Central memory CD8-positive, alpha-beta T cell (primary cell): ENCODE measurements at places on chromosomes 5 and 9.

- peaks cover 55% of the 10 kb centered on the region for H3K27me3 ChIP-seq
- no peak overlapping the region for H3K27ac ChIP-seq
- H3K4me1 ChIP-seq = peaks cover 5% of the 10 kb centered on the region
- no peak overlapping the region for H3K4me3 ChIP-seq
Observed at GRCh38 chr9:71446106-71446472, 322.2 kb downstream of the CEMIP2 start.

DNA sequence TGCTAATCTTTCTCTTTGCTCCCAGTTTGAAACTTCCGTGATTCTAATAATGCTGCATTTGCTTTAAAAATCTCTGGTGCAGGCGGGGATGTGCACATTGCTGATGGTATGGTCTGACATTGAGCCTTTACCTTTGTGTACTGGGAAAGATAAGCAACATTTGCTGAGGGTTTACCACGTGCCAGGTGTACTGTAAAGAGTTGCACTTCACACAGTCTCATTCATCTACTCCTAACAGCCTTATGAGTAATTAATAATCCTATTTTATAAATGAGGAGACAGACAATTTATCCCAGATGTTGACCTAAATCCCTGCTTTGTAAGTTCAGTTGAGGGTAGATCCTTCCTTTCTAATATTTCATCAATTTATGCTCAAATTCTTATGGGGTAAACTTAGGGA is 726 bp upstream of the ADGRV1 start:
- peaks cover 8% of the 10 kb centered on the region for H3K4me1 ChIP-seq
- DNase-seq = no peak
- peaks cover 92% of the 10 kb centered on the region for H3K27me3 ChIP-seq
- peak overlapping the region; percentile 37 for H3K4me3 ChIP-seq
- no peaks in the 10 kb centered on the region for H3K36me3 ChIP-seq
- H3K27ac ChIP-seq = no peak overlapping the region

DNA sequence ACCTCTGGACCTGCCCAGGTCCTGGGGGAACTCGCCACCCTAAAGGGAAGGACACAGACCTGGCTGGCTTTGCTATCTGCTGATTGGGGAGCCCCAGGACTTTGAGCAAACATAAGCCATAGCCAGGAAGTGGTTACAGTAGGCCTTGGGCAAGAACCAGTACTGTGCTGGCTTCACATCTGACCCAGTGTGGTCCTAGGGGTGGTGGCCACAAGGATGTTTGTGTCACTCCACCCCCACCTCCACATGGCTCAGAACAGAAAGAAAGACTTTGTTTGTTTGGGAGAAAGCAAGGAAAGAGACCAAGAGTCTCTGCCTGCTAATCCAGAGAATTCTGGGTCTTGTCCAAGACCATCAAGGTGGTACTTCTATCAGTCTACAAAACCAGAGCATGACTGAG is 334.2 kb downstream of the SPOCK1 start:
- no peak overlapping the region for H3K4me3 ChIP-seq
- H3K36me3 ChIP-seq = no peaks in the 10 kb centered on the region
- no peak overlapping the region for H3K27ac ChIP-seq
- DNase-seq = no peak
- H3K4me1 ChIP-seq = no peaks in the 10 kb centered on the region

DNA sequence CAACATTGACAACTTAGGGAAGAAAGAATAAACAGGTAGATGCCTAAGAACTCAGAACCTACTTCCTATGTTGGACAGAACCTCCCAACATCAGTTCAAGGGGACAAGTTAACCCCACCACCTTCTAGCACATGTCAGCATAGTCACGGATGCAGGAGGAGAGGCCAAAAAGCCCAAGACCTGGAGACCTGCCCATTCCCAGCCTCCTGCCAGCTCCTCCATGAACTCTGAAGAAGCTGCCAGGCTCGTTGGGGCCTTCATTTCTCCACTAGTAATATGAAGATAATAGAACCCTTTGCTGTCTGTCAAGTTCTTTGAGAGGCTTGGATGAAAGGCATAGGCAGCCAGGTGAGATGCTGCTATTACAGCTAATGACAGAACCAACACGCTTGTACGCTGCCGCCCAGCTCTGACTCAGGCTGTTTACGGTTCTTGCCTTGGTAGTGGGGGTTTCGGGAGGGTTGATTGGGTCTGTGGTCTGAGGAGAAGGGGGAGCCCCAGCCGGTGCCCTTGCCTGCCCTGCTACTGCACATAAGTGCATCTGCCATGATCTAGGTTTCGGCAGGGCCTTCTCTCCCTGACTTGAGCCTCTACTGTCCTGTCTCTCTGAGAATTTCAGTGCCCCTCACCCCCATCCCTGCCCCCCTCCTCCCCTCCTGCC is 82.2 kb downstream of the NRG2 start:
- no peak for DNase-seq
- H3K27me3 ChIP-seq = no peaks in the 10 kb centered on the region
- H3K27ac ChIP-seq = no peak overlapping the region
- no peaks in the 10 kb centered on the region for H3K36me3 ChIP-seq
- no peak overlapping the region for H3K4me3 ChIP-seq

GRCh38 chr9:3578786-3579185 is 53.0 kb upstream of the RFX3 start:
- no peaks in the 10 kb centered on the region for H3K4me1 ChIP-seq
- H3K4me3 ChIP-seq = no peak overlapping the region
- no peaks in the 10 kb centered on the region for H3K36me3 ChIP-seq
- DNase-seq = no peak
- no peak overlapping the region for H3K27ac ChIP-seq
- H3K27me3 ChIP-seq = no peaks in the 10 kb centered on the region

DNA sequence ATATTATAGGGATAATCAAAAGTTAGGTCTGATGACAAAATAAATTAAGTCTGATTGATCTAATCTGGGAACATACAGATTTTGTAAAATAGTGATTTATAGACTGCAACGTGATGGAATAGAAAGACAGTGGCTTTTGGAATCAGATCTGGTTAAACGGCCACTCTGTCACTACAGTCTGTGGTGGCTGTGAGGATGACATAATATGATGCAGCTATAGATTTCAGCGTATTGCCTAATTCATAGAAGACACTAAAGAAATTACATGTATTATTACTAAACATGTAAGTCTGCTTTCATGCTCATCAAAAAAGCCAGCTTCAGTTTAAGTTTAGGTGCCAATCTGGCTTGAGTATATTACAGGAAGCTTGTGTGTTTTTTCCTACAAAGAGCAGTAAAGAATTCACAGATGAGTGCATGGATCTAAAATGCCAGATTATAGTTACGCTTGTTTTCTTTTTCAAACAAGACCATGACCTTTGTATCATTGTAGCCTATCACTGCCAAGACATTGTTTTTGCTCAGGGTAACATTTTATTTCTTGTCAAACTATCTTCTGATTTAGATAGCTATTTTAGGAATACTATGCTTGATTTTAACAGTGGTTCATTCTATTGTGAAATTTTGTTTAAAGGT is 25.7 kb downstream of the CPEB4 start:
- peak overlapping the region; percentile 81 for H3K27ac ChIP-seq
- H3K4me1 ChIP-seq = peaks cover 6% of the 10 kb centered on the region
- DNase-seq = no peak
- no peaks in the 10 kb centered on the region for H3K27me3 ChIP-seq
- H3K36me3 ChIP-seq = peaks cover 20% of the 10 kb centered on the region
- no peak overlapping the region for H3K4me3 ChIP-seq

DNA sequence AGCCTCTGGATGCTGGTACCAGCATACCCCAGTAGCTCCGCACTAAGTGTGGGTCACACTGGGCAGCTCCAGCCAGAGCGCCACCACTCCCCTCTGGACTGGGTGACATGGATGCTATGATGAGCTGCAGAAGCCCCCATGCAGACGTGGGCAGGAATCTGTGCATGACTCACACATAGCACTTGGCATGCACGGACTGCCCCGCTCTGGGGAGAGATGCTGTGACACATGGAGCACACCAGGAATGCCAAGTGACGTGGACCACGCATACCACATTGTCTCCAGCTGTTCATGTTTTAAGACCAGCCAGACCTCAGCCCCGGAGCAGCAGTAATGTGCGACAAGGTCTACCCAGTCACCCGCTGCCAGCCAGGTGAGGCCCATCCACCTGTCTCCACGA is 64.1 kb downstream of the SEMA4D start:
- H3K4me1 ChIP-seq = peaks cover 75% of the 10 kb centered on the region
- no peak for DNase-seq
- H3K4me3 ChIP-seq = no peak overlapping the region
- no peaks in the 10 kb centered on the region for H3K27me3 ChIP-seq
- peaks cover 33% of the 10 kb centered on the region for H3K36me3 ChIP-seq

- H3K27me3 ChIP-seq = peaks cover 76% of the 10 kb centered on the region
- DNase-seq = no peak
- no peaks in the 10 kb centered on the region for H3K36me3 ChIP-seq
- H3K27ac ChIP-seq = no peak overlapping the region
Observed at GRCh38 chr9:95366731-95367325, 49.3 kb upstream of the FANCC start.

GRCh38 chr5:103397739-103398581 is 139.4 kb downstream of the MACIR start:
- H3K27me3 ChIP-seq = peaks cover 15% of the 10 kb centered on the region
- H3K36me3 ChIP-seq = no peaks in the 10 kb centered on the region
- no peak overlapping the region for H3K4me3 ChIP-seq

DNA sequence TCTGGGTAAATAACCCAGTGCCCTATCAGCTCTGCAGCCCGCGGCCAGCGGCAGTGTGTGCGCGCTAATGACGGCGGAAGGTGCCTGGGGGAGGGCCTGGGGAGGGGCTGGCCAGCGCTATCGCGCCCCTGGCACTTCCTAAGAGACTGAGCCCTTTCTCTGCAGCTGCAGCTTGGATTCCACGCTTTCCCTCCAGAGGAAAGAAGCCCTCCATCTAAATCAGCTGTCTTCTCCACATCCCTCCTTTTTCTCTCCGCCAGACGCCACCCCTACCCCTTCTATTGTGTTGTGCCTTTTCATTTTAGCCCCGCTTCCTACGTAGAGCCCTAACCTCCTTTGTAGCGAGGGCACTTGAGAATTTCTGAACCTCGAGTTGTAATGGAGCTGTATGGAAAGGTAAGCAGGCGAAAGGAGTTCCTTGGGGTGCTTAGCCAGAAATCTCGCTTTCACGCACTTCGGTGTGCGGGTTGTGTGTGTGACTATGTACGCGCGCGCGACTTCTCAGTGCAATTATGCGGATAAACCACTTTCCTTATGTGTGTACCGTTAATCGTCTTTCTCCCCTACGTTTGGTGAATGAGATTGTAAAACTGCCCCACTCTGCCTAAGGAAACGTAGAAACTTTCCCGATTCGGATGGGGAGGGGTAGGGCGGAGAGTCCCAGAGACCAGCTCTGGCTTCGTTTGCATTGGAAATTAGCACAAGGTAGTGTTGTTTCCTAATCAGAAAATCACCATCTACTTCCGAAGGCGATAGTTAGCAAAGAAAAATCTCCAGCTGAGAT is 664 bp upstream of the RAB3C start:
- H3K4me1 ChIP-seq = peaks cover 7% of the 10 kb centered on the region
- H3K27ac ChIP-seq = no peak overlapping the region
- DNase-seq = no peak
- no peaks in the 10 kb centered on the region for H3K36me3 ChIP-seq

DNA sequence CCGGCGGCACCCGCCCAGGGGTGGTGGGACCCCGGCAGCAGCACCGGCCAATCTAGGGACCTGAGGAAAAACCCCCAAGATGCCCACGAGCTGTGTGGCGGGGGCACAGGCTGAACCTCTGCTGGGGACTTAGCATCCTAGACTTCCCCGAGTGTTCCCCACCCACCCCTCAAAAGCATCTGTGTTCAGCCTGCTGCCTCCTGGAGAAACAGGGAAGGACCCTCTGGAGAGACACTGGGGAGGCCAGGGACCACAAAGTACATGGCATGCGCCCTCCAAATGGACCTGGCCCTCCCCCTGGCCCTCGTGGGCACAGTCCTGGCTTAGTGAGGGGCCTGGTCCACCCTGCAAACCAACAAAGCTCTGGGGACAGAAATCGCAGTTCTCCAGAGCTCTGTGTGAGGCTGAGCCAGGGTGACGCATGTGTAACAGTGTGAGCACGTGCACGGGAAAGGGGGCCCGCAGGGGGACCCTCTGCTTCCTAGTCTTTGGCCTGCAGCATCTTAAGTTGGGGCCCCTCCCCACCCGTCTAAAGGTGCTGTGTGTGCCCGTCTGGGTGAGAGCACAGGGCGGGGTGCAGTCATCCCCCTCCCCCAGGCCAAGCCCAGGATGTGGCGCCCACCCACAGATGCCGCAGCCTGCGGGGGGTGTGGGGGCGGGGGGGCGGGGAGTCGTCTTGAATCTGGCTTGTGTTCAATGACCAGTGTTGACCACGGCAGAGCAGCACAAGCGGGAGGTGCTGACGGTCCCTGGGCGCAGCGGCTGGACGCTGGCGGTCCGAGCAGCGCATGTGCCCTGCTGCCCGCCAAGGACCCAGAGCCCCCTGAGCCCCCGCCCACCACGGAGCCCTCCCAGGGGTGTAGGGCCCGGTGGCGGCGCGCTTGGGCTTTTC is 672 bp upstream of the KCNT1 start:
- H3K4me3 ChIP-seq = no peak overlapping the region
- no peak overlapping the region for H3K27ac ChIP-seq
- no peak for DNase-seq
- peaks cover 19% of the 10 kb centered on the region for H3K27me3 ChIP-seq
- no peaks in the 10 kb centered on the region for H3K4me1 ChIP-seq

GRCh38 chr9:4174546-4175175 is 125.2 kb downstream of the GLIS3 start:
- peaks cover 7% of the 10 kb centered on the region for H3K27me3 ChIP-seq
- H3K4me1 ChIP-seq = no peaks in the 10 kb centered on the region
- no peak for DNase-seq
- no peak overlapping the region for H3K4me3 ChIP-seq

DNA sequence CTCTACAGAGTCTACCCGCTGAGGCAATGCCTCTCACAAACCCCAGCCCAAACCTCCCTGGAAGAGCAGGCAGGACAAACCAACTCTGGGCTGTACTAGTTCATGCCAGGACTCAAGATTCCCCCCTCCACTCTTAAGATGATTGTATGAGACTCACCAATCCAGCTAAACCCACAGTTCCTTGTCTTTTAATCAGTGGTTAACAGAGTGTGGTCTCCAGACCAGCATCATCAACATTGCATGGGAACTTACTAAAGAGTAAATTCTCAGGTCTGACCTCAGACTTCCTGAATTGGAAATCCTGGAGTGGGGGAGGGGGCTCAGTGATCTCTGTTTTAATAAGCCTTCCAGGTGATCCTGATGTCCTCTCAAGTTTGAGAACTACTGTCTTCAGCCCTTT is 240.9 kb downstream of the GAS1 start:
- H3K4me3 ChIP-seq = no peak overlapping the region
- H3K36me3 ChIP-seq = no peaks in the 10 kb centered on the region
- DNase-seq = no peak
- peaks cover 24% of the 10 kb centered on the region for H3K27me3 ChIP-seq
- H3K4me1 ChIP-seq = no peaks in the 10 kb centered on the region
- no peak overlapping the region for H3K27ac ChIP-seq

- no peaks in the 10 kb centered on the region for H3K4me1 ChIP-seq
- H3K36me3 ChIP-seq = no peaks in the 10 kb centered on the region
- no peaks in the 10 kb centered on the region for H3K27me3 ChIP-seq
- DNase-seq = no peak
- no peak overlapping the region for H3K4me3 ChIP-seq
Observed at GRCh38 chr9:77827104-77827784, 179.1 kb upstream of the GNA14 start.

GRCh38 chr9:125360601-125361000 is 99.0 kb downstream of the GAPVD1 start:
- DNase-seq = no peak
- H3K27me3 ChIP-seq = no peaks in the 10 kb centered on the region
- H3K36me3 ChIP-seq = peaks cover 51% of the 10 kb centered on the region
- H3K27ac ChIP-seq = no peak overlapping the region

- H3K4me1 ChIP-seq = peaks cover 66% of the 10 kb centered on the region
- peak; percentile 40 for DNase-seq
Observed at GRCh38 chr5:157222506-157223230, 42.0 kb downstream of the ITK start.

- no peak overlapping the region for H3K27ac ChIP-seq
- H3K27me3 ChIP-seq = no peaks in the 10 kb centered on the region
- H3K4me3 ChIP-seq = no peak overlapping the region
- H3K4me1 ChIP-seq = peaks cover 2% of the 10 kb centered on the region
- DNase-seq = no peak
Observed at GRCh38 chr9:132622159-132622558, 39.8 kb downstream of the BARHL1 start.
